Stomach (tissue), 19 donors: ENCODE measurements at places on chromosomes 5 and 9. TPM values are rescaled to one million over a fixed set of nuclear protein-coding genes. Genes with fewer than 3 reads are reported as not detected.

The SPATA31D4 gene
- not detected for total RNA-seq

GRCh38 chr5:127280491-127281220 is 9.9 kb upstream of the MEGF10 start:
- peak; percentile 32 for DNase-seq

GRCh38 chr9:104861397-104861796 is 66.6 kb downstream of the ABCA1 start:
- no peak for DNase-seq

The LIFR gene
- total RNA-seq: 75.1 TPM

DNA sequence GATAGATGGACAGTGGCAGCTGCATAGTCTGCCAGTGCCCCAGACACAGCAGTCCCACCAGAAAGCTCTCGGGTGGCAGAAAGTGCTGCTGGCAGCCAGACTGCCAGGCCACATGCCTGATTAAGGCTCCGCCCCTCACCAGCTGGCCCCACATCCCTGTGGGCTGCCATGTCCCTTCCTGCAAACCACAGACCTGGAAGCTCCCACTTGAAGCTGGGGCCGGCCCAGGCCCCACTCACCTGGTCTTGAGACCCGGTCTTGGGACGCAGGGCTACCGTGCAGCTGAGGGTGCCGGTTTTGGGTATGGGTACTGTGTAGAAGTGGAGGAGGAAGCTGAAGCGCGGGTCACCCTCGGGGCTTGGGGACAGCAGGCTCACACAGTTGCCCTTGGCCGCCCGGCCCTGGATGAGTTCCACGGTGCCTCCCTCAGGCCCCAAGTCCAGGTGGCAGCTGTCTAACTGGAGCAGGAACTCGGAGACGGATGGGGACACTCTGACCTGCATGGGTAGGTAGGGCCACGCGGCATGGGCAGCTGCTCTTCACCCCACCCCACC is 15.3 kb downstream of the FPGS start:
- DNase-seq: no peak

- no peak for DNase-seq
Measured at GRCh38 chr5:141510850-141511601, 22.1 kb downstream of the PCDHGC5 start.

The PALM2AKAP2 gene
- not detected for total RNA-seq

GRCh38 chr9:135979547-135980166 is 18.5 kb upstream of the UBAC1 start:
- DNase-seq: no peak

The ARID3C gene
- total RNA-seq: not detected

- no peak for DNase-seq
Measured at GRCh38 chr5:10307206-10308148, at the start of gene CMBL. Gene CMBL, minus strand, starts transcription at chr5:10307902. Its CDS starts 17,140 bp downstream, at chr5:10290762.

The CDC25C gene
- total RNA-seq: 4.1 TPM

GRCh38 chr5:67287510-67288268 is 91.1 kb upstream of the CD180 start:
- DNase-seq: no peak

GRCh38 chr9:18863791-18864190 is 169.2 kb downstream of the SAXO1 start:
- no peak for DNase-seq

GRCh38 chr5:159890141-159890540 is 26.1 kb upstream of the ADRA1B start:
- no peak for DNase-seq

The PKD2L2 gene
- not detected for total RNA-seq

- no peak for DNase-seq
Measured at GRCh38 chr9:123132696-123133095, 99.2 kb downstream of the GPR21 start.

DNA sequence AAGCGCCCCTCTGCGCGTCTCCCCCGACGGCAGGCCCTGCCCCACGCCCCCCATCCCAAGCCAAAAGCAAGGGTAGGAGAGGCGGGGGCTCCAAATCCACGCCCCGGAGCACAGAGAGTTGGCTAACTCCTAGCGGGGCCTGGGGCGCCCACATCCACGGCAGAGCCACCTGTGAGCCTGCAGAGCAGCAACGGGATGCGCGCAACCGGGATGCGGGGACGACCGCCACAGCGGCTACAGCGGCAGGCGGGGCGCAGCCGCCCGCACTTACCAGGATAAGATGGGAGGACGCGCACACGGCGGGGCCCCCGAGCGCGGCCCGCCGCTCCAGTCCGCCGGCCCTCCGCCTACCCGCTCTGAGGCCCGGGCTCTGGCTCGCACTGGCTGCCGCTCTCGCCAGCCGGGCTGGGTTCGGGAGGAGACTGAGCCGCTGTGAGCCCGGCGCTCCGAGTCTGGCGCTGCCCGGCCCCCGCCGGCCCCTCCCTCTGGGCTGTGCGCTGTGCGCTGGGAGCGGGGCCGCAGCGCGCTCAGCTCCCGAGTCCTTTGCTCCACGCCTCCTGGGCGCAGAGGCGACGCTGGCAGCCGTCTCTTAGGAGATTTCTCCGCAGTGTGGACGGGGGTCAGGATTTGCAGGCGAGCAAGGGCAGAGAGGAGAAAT is at the start of gene SLC24A2:
Gene SLC24A2, minus strand, starts transcription at position 424 of the 658 bp plus-strand sequence.
- DNase-seq: peak; percentile 31

The PRDM9 gene
- not detected for total RNA-seq

The RRAGA gene
- 13.9 TPM for total RNA-seq

The NEURL1B gene
- total RNA-seq: 60.3 TPM

DNA sequence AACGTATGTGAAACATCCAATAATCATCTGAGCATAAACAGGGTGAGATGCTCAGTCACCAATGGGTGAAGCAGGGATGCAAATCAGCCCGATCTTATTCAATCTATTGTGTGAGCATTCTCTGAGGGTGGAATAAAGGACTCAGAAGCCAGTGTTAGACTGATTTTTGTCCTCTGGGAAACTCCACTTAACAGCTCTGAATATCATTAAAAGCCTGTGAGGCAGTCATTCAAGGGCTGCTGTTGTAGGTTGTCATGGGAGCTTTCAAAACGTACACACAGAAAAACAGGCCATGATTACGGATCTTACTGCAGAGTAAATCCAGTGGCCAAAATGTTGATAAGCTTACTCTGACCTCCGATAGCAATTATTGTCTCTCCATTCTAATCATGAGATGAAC is 266.5 kb upstream of the EFNA5 start:
- no peak for DNase-seq

GRCh38 chr9:7315746-7316145 is 483.8 kb downstream of the DMAC1 start:
- DNase-seq: no peak

The CCL19 gene
- 8.1 TPM for total RNA-seq

- no peak for DNase-seq
Measured at GRCh38 chr5:407051-407450, 35.9 kb upstream of the EXOC3 start.

DNA sequence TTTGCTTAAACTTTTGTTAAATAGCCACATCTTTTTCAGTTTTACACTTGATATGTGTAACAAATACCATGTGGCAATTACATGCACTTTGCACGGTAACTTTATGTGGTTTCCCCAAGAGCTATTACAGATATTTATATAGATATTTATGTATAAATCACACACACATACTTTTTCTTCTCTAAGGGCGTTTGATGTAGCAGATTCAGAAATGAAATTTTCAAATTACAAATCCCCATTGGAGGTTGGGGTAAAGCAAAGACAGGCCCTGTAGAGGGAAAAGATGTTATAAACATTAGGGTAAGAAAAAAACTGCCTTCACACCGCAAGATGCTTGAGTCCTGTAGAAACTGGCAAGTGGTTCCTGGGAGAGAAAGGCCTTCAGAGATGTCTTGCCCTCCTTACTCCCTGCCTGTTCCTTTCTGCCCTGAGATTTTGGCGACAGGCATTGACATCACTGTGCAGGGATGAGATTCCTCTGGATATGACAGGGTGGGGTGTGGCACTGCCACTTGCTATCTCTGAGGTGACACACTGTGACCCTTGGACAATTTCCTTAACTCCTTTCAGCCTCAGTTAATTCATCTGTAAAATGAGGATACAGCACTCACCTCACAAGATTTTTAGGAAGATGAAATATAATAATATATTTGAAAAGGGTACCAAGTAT is 177.9 kb upstream of the TUT7 start:
- no peak for DNase-seq

The FOXD4L4 gene
- total RNA-seq: not detected

DNA sequence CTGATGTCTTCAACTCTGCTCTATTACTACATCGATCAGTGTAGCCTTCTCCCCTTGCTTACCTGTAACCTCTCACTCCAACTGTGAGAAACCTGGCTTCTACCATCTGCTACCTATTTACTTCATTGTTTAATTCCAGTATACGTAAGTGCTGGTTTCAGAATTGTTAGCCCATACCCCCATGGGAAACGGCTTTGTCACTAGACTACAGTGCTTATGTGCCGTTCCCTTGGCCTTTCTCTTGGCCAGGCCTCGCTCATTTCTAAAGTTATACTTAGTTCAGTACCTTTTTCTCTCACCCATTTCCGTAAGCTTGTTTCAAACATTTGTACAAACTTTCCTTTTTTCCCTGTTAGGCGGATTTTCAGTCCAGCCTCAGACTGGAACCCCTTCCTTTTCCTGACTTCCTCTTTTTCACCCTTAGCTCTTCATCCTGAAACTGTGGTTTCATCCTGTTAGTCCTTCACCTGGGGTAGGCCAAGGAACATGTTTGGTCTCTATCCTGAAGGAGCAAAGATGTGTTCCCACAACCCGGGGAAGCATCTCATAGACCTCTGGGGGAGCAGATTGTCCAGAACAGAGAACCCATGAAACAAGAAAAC is 21.7 kb downstream of the ALG2 start:
- DNase-seq: no peak

DNA sequence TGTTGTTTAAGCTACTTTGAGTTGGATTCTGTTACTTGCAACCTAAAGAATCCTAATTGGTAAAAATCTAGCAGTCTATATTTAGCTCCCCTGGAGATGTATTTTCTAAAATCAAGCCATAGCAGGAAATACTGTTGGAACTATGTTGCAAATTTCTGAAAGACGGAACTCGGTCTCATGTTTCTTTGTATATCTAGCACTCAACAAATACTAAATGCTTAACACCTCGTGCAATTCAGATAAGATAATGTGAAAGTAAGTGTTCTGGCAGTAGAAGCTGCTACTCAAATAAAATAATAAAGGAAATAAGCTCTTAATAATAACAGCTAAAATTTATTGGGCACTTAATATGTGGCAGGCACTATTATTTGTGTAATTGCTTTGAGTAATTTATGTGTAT is 10.9 kb upstream of the PRELID2 start:
- DNase-seq: no peak

The CCDC192 gene
- 2.2 TPM for total RNA-seq

DNA sequence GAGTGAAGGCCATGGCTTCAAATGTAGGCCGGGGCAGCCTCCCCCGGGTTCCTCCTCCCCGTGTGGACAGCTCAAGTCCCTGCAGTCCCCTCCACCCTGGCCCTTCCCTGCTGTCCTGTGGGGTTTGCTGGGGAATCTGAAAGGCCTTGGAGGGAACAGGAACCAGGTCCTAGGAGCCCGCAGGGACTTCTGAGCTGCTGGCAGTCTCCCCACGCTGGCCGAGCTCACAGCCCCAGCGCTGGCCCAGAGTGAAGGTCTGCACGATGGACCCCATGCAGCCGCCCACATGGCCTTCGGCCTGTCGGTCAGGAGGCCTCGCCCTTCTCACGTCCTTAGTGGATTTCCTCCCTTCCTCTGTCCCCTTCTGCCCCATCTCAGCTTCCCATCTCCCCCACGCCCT is 25.7 kb upstream of the NOTCH1 start:
- no peak for DNase-seq
